AML-193 (cell line): ENCODE measurements at places on chromosomes 3 and 15.

DNA sequence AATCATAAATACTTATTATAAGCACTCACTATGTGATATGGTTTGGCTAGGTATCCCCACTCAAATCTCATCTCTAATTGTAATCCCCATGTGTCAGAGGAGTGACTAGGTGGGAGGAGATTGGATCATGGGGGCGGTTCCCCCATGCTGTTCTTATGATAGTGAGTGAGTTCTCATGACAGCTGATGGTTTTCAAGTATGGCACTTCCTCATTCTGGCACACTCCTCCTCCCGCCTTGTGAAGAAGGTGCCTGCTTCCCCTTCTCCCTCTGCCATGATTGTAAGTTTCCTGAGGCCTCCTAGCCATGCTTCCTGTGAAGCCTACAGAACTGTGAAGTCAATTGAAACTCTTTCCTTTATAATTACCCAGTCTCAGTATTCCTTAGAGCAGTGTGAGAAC, 53.3 kb upstream of the CHMP2B start:
- DNase-seq = peak; percentile 39

DNA sequence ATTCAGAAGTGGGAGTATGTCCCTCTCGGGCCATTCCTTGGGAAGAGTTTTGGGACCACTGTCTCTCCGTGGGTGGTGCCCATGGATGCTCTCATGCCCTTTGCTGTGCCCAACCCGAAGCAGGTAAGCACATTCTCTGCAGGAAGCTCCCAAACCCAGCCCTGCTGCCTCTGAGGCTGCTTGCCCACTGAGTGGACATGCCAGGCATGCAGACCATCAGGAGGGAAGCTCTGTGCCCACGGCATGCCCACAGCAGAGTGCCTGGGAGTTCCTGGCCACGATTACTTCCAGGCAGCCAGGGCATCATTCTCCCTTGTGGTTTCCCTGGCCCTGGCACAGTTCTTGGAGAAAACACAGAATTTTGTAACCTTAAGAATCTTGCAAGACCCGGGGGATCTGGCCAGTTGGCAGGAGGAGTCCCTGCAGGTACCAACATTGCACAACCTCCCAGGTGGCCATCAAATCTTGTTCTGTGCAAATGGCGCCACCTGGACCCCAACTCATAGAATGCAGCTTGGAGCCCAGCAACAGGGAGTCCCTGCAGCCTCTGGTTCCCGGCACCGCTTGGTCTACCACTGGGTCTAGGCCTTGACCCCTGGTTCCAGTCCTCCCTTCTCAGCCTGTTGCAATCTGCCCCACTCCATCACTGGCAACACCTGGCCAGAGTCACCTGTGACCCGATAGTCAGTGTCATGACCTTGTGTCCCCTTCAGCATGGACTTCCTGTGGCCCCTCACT, 20.4 kb downstream of the FAH start:
- peak; percentile 28 for DNase-seq

- no peak for DNase-seq
Observed at GRCh38 chr3:98807561-98807960, 44.4 kb downstream of the ST3GAL6 start.

DNA sequence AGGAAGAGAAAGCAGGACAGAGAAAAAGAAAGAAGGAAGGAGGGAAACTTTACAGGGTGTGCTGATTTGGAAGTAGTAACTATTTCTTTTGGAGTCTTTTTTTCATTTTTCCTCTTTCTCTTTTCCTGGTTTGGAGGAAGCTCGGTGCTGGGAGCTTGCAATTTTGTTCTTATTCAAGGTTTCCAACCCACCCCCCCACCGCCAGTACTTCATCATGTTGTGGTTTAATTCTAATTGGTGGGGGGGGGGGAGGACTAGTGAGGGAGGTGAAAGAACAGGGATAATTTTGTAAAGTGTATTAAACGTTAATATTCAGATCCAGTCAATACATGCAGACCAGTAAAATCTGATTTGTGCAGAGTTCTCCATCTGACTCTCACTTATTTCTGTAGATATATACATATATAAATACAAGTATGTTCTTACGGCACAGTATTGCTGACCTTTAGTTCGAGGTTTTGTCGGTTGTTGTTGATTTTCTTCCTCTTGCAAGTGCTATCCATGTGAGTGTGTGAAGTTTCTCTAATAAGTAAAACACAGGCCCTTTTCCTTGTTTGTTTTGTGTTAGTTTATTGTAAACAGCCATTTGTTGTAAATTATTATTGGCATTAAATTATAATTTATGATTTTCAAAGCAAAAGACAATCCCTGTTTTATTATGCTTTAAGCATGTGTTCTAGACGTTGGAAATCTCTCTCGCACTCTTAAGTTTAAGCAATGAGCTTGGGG, 9.3 kb downstream of the NR2F2 start:
- DNase-seq = no peak

DNA sequence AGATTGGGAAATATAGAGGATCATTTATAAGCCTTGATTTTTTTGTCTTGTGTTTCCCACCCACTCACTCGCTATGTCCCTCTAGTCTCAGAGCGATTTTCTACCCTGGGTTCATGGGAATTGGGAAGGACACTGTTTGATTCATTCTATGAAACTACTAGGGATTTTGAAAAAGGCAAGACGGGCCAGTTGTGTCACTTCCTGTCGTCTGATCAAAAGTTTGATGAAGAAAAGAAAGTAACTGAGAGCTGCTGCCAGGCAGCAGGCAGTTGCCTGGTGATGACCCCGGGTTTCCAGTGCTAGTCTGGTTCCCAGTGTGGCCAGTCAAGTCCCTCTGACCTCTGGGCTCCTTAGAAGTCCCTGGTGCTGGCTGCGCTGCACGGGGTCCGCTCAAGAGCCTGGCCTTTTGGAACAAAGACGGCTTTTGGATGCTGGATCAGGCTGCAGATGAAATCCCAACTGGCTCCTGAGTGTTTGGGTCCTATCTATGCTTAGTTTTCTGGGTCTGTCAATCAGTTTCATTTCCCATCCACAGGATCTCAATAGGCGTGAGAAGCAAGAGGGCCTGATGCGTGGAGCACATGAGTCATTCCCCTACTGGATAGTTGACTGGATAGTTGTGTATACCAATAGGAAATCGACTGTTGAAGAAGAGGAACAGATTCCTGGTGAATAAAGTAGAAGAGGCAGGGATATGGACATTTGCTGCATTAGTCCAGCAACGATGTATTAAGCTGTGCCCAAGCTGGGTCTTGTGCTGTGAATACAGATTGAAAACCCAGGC, 89.7 kb downstream of the EEFSEC start:
- no peak for DNase-seq

DNA sequence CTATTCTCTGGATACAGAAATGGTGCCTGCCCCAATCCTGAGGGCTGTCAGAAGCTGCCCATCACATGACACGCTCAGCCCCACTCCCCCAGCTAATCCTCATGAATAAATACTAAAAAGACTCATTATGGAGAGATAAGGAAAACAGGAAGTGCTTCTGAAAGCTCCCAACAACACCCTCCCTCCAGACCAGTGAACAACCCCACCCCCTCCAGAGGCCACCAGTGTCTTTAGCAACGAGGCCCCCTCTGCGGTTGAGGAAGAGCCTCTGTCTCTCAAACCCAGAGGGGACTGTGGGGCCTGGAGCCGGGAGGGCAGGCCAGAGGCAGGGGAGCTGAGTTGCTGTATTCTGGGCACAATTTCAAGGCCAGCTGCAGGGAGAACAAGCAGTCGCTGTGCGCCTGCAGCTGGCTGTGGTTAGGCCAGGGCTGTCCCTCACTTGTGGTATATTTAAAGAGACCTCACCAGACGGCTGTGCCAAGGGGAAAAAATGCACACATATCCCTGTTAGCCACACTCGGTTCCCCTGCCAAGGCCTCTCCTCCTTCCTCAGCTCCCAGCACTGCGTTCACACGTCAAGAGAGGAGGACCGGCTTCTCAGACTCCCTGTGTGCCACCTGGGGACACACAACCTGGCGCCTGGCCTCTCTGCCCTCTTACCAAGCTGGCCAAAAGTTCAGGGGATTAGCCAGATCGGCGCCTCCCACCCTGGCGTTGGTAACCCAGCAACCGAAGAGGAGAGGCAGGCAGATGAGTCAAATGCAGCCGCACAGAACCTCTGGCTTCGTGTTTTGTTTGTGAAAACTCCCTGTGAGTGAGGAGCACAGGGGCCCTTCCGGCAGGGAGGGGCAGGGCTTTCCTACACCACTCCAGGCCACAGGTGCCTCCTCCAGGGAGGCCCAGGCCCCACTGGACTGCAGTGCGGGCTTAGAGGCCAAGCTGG, 101.2 kb upstream of the ETV5 start:
- no peak for DNase-seq

- no peak for DNase-seq
Observed at GRCh38 chr3:30754426-30754825, 140.0 kb downstream of the GADL1 start.

- DNase-seq = no peak
Observed at GRCh38 chr3:182596676-182597410, 196.5 kb upstream of the ATP11B start.

DNA sequence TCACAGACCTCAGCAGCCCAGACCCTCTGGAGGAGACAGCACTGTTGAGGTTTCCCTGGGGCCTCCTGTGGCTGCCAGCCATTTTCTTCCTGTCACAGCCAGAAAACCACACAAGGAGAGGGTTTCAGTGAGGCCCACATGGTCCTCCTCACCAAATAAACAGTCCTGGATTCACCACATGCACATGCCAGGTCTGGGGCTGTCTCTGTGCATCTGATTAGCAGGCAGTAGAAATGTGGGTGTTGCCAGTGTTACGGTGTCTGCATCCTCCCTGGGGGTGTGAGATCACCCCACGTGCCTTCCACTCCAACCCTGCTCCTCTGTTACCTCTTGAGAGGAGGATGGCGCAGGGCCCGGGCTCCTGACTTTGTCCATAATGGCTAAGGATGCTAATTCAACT, 140.4 kb downstream of the CHDH start:
- no peak for DNase-seq

DNA sequence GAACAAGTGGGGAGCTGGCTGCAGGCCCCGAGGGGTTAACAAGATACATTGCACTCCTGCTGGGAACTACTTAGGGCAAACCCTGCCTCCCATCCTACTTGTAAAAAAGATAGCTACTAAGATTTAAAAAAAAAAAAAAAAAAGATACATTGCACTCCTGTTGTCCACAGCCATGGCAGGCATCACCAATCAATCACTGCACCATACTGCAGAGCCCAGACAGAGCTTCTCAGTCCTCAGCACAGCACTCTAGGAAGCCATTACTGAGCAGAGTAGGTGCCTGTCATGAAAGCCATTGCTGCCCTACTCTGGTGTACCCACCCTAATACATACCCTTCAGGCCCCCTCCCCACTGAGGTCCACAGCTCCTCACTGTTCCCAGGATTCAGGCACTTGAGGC, 64.8 kb downstream of the RASGRF1 start:
- DNase-seq = no peak

DNA sequence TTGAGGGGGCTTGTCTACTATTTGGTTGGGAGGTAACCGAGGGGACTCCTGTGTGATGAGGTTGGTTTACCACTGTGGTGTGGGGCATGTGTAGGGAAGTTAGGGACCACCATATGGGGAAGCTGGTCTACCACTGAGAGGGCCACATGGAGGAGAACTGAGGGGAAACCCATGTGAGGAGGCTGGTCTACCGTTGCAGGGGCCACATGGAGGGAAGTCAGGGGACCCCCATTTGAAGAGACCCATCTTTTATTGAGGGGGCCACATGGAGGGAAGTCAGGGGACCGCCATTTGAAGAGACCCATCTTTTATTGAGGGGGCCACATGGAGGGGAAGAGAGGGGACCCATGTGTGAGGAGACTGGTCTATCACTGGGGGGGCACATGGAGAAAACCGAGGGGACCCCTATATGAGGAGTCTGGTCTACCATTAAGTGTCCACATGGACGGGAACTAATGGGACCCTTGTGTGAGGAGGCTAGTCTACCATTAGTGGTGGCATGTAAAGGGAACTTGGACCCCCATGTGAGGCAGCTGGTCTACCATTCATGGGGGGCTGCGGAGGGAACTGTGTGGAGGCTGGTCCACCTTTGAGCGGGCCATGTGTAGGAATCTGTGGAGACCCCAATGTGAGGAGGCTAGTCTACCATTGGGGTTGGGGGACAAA, 165.5 kb downstream of the FBLN2 start:
- DNase-seq = no peak

- DNase-seq = no peak
Observed at GRCh38 chr3:187713504-187713903, 11.1 kb upstream of the RTP2 start.

DNA sequence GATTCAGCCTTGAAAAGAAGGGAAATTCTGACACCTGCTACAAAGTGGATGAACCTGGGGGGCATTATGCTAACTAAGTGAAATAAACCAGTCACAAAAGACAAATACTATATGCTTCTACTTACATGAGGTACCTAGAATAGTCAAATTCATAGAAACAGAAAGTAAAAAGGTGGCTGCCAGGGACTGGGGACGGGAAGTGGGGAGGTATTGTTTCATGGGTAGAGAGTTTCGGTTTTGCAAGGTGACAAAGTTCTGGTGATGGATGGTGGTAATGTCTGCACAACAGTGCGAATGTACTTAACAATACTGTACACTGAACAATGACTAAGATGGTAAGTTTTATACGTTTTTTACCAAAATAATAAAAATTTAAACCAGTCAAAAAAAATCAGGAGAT, 4.8 kb downstream of the IDH2 start:
- DNase-seq = no peak

DNA sequence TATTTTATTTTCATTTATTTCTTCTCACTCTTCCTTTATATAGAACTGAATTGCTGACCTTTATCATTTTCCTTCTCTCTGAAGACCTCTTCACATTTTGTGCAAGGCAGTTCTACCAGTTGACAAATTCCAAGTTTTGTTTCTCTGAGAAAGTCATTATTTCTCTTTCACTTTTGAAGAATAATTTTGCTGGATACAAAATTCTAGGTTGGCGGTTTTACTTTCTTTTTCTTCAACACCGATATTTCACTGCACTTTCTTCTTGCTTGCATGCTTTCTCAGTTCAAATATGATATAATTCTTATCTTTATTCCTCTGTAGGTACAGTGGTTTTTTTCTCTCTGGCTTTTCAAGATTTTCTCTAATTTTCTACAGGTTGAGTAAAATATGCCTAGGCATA, 15.9 kb downstream of the RFX7 start:
- no peak for DNase-seq

DNA sequence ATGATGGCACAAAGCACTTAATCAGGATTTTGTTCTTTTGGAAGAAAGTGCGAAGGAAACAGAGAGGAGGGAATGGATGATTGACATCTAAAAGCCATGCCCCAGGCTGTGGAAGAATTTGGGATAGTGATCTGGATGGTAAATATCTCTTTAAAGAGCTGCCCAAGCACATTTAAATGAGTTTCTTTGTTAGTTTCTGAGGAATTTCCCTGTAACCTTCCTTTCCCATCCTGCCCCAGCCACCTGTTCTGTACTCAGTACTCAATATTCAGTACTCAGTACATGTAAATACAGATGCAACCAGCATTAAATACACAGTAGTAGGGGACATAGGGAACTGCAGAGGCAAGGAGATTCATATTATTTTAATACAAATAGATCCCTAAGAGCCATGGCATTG, 7.8 kb upstream of the CORO2B start:
- DNase-seq = no peak

DNA sequence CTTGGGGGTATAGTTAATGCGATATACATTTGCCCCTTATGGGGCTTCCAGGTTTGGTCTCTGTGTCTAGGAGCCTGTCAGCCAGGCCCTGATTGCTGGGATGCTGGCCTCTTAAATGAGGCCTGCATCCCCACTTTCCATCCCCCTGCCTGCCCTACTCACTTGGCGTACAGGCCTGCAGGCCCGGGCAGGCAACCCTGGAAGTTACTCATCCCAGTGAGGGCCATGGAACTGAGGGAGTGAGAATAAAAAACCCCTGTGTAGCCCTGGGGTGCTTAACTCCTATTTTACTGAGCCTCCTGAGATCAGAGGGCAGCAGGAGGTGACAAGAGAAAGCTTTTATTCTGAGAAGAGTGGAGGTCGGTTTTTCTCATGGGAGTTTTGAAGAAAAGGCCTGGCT, 2.0 kb downstream of the DISP2 start:
- DNase-seq = no peak

GRCh38 chr3:177513815-177514610, 316.7 kb upstream of the TBL1XR1 start:
- no peak for DNase-seq
